Cerebellum (tissue), 4 donors: ENCODE measurements at places on chromosomes 12 and 14.
A peak's percentile ranks its signal among the peaks of the same experiment; 100 is the strongest.

DNA sequence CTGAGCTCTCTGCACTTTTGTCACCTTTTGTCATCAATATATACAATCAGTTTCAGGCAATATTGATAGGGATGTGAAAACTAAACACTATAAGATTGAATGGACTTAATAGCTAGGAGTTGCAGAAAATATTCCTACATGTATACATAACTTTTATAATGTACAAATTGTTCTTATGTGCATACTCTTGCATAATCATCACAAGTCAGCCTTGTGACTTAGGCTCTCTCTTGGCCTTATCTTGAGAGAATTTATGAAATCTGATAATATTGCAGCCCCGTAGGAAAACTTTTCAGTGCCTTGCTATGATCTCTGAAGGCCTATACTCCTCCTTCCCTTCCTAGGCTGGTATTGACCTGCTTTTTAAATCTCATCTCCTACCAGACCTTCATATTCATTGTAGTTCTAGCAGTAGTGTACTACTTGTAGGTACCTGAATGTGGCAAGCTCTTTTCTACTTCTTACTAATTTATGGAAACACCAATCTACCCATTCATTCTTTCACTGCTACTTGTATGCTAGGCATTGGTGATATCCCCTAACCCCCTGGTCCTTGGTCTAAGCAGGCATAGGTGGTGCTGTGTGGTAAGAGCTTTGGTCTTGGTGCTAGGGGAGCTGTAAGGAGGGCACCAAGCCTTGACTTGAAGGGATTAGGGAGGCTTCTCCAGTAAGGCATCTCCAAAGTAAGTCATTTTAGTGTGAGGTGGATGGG lies 100.0 kb downstream of the PRKCH start:
- DNase-seq = no peak

- no peak for DNase-seq
Observed at GRCh38 chr14:35766700-35767082, 42.4 kb downstream of the RALGAPA1 start.

DNA sequence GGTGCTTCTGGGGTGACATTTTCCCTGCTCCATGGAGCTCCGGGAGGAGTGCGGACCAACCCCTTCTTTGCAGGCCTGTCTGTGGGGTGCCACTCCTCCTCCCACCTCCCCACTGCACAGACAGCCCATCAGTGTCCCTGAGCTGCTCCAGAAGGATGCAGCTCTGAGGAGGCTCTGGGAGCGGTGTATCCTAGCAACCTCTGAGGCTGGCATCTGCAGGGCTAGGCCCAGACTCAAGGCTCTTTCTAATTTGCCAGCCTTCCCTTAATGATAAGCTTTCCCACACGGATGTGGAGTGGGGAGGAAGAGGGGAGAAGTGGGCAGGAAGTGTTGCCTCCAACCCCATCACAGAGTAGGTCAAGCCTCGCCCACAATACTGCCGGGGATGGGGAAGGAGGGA lies 59.7 kb downstream of the CALM1 start:
- DNase-seq = no peak

- no peak for DNase-seq
Observed at GRCh38 chr14:104680056-104680805, 9.2 kb upstream of the INF2 start.

- DNase-seq = no peak
Observed at GRCh38 chr14:56147986-56148901, 30.0 kb downstream of the PELI2 start.

- peak; percentile 31 for DNase-seq
Observed at GRCh38 chr12:56724701-56724971, 463 bp downstream of the NACA start.

- DNase-seq = no peak
Observed at GRCh38 chr12:124273630-124274029, 21.3 kb upstream of the RFLNA start.

GRCh38 chr12:69509904-69510827 lies 40.0 kb downstream of the FRS2 start:
- no peak for DNase-seq

DNA sequence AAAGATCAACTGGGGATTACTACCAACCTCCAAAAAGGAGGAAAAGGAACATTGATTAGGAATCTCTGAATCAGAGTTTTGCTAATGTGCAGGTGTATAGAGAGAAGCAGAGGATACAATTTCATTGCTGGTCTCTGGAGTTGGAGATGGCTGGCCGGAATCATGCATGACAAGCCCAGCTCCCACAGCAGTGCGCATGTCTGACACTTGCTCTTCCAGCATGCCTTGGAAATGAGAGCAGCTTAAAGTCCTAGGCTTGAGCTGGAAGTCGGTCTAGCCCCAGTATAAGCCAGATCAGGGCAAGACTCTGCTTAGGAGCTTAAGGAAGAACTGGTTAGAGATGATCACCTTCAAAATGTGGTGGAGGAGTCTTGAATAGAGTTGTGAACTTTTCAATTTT lies 742.8 kb downstream of the DIO2 start:
- no peak for DNase-seq

DNA sequence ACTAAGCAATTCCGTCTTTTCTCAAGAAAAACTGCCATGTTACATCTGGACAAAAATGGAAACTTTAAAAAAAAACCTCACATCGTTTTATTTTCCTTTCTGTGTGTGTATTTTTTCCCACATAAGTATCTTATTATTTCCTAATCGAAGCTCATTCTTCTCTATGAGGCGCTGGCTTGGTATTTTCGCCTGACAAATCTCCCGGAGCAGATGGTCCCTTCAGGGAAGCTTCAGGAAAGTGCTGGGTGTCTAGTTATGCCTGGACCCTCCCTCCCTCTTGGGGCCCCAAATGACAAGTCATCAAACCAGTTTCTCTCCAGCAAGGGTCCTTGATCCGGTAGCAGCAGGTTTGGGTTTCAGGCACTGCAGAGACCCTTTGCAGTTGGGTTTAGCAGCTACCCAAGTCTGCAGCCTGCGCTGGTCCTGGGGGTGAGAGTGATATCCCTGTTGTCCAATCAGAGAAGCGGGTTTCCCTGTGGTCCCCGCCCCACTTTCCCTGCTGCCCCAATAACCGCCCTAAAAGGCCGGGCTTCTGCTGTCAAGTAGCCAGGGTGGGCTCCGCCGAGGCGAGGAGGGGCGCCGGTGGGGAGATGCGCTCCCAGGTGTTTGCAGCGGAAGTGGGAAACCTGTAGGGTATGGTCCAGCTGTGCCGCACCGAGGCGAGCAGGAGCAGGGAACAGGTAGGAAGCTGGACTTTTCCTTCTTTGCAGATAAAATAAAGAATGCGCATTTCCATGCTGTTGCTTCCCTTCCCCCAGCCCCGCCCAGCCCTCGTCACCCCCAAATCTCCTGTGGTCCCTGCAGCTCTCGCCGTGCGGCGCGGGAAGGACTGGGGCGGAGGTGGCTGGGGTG lies at the start of gene CNTN1:
Gene CNTN1, plus strand, starts transcription at position 527 of the 852 bp plus-strand sequence.
- DNase-seq = peak; percentile 97

DNA sequence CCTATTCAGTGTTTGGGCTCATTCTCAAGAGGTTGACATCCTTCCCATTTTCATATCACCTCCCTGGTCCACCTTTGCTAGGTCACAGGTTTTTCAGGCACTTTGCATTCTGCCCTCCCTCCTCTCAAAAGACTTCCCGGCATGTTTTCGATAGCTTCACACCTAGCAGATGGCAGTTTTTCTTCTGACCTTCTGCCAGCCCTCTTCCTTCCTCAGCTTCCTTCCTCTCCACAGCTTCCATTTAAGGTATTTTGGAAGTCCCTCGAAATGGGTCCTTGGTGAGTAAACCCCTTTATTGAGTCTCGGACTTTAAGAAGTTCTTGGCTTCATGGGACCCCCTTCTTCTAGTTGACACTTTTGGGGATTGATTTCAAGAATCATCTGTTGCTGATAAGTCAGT lies 358.0 kb downstream of the RGS6 start:
- no peak for DNase-seq

DNA sequence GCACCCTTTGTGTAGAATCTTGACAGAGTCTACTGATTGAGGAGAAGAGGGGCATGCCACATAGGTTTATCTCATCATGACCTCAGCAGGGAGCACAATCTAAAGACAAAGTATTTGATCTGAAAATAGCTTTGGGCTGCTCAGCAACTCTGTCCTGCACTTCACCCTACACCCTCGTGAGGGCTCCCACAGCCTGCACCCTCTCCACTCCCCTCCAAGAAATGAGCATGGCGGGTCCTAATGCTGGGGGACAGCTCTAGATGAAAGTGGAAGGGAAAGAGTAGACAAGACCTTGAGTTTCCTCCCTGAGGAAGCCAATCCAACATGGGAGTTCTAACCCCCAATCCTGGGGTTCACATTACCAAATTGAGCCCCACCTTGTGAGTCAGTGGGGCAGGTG lies 10.7 kb upstream of the KRT5 start:
- DNase-seq = no peak

GRCh38 chr12:20800160-20800559 lies 10.3 kb upstream of the SLCO1B3 start:
- no peak for DNase-seq

GRCh38 chr12:22874151-22874550 lies 249.2 kb downstream of the ETNK1 start:
- no peak for DNase-seq

DNA sequence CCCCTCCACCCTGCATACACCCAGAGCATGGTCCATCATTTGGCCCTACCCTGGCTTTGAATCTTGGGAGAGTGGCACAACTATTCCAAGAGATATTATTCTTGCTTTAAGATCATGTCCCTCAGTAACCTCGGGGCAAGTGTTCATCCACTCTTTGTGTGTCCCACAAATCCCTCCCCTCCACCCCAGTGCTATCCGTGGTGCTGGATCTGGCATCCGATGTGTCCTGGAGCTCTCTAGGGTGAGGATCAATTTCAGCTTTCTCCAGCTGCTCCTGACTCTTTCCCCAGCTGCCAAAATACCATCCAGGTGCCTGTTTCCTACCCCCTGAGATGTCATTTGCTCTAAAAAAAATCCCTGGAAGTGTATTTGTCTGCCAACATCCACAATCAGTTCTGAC lies 64.8 kb upstream of the CMKLR1 start:
- DNase-seq = no peak

- no peak for DNase-seq
Observed at GRCh38 chr12:18415227-18415626, 153.9 kb downstream of the PIK3C2G start.

DNA sequence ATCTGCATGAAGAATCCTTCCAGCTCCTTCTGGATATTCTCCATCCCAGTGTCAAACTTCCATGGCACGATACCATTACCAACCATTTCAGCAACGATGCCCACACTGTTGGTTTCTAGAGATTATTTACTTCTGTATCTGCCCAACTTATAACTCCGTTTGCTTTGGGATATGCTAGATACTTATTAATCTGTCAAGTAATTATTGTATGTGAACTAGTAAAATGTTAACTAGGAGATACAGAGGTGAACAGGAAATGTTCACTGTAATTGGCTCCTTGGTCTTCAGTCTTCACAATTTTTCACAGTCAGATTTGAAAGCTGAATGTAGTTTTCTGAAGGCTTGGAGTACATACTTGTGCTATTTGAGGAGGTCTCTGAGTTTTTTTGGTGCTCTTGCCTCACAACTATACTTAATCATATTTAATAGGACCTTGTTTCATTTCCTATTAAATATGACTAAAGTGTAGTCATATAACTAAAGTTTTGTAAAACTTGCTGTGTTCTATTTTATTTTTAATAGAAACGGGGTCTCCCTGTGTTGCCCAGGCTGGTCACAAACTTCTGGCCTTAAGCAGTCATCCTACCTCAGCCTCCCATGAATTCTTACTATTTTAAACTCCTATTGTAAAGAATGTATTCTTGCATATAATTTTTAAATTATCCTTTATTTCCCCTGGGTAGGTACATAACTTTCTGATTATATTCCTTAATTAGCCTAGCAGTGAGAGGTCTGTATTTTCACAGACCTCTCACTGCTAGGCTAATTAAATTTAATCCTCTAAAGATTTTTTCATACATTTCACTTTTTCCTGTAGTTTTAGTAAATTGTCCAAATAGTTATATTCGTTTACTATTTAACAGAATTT lies 79.7 kb downstream of the FGD4 start:
- no peak for DNase-seq

DNA sequence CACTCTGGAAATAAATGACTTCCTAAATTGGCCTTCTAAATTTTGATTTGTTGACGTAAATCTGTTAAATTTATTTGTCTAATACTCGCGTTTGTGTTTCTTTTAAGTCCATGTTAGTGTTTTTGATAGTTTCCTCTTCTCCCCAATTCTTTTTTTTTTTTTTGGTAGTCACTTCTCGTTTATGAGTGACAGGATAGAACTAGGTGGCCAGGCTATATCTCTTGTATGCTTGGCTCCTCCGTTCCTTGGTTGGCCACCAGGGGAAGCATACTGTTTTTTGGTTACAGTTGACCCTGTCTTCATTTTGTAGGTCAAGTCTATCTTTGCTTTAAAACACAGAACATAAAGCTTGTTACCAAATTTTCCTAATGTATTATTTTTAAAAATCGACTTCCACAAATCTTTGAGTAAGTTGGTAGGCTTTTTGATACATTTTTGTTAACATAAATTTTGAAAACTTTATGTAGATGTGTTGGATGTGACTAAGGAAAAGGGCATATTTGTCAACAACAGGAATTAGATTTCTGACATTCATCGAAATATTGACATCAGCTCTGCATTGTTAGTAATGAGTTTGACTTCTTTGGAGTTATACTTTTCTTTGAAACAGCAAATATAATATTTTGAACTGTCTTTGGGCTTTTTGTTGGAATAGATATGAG lies 2.2 kb downstream of the RCOR1 start:
- DNase-seq = peak; percentile 72

DNA sequence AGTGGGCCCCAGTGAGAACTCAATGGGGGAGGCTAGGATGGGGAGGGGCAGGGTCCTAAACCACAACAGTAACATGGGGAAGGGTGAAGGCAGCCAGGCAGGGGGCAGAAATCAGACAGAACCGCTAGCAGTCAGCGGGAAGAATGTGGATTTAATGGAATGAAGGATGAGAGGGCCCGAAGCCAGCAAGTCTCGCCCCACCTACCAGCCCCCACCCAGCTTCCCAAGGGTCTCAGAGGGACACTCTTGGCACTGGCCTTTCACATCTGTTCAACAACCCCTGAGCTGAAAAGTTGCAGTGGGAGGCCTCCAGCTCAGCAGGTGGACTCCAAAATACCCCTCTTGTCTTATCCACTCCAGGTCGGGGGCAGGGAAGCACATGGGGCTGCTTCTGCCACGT lies 6.5 kb upstream of the SLC6A12 start:
- no peak for DNase-seq

DNA sequence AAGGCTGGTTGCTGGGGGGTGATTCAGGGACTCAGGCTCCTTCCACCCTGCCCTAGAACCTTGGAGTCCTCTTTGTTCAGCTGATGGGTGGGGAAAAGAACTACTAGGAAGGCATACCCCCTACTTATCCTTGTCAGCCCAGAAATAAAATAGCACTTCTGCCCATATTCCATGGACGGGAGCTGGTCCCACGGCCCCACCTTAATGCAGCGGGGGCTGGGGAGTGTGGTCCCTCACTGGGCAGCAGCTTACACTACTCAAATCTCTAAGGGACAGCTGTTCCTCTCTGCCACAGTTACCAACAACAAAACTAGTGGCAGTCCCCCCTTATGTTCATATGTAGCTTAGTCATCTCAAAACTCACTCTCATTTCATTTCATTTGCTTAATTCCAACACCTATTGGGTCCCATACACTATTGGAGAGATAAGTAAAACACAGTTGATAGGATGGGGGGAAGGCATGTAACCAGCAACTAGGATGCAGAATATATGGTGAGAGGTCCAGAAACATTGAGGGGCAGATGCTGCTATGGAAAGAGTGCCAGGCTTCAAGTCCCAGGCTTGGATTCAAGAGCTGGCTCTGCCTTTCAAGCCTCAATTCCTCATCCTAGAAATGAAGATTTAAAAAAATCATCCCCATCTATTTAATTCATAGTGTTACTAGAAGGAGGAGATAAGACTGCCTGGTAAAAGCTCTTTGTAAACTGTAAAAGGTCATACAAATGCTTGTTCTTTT lies 83.7 kb upstream of the RIC8B start:
- DNase-seq = no peak

GRCh38 chr14:102279688-102280348 lies 25.1 kb downstream of the MOK start:
- no peak for DNase-seq
